H9 (cell line): ENCODE measurements at places on chromosomes 2 and 18.
A peak's percentile ranks its signal among the peaks of the same experiment; 100 is the strongest.

DNA sequence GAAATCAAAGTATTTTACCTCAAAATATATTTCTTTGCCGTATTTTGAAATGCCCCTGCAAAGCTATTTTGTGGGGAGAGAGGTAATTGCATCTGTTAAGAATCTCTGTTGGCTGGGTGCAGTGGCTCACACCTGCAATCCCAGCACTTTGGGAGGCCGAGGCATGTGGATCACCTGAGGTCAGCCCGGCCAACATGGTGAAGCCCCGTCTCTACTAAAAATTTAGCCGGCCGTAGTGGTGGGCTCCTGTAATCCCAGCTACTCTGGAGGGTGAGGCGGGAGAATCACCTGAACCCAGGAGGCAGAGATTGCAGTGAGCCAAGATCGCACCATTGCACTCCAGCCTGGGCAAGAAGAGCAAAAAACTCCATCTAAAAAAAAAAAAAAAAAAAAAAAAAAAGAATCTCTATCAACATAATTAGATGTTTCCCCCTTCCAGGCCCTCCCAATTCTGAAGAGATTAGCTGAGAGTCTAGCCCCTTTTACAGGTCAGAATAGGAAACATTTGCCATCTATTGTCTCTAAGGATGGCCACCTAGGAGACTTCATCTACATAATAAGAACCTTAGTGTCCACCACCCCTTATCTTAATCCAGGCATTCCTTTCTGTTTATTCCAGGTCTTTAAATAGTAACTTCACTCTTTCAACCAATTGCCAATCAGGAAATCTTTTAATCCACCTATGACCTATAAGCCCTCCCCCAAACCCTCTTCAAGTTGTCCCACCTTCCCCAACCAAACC is 3.5 kb upstream of the TRAPPC8 start:
- peak; percentile 58 for DNase-seq

GRCh38 chr2:54901224-54901986 is 148.8 kb downstream of the RTN4 start:
- DNase-seq, result no peak

- DNase-seq, result no peak
Observed at GRCh38 chr18:62663731-62664336, 51.5 kb upstream of the PHLPP1 start.

DNA sequence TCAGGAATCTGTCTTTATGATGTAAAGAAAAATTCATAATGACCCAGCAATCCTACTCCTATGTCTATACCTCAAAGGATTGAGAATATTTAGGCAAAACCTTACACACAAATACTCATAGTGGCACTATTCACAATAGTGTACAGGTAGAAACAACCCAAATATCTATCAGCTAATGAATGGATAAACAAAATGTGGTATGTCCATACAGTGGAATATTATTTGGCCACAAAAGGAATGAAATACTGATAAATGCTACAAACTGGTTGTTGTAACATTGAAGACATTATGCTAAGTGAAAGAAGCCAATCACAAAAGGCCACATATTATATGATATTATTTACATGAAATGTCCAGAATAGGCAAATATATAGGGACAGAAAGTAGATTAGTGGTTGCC is 24.7 kb downstream of the PDK1 start:
- no peak for DNase-seq

- no peak for DNase-seq
Observed at GRCh38 chr2:129464036-129464435, 515.4 kb upstream of the RAB6C start.

GRCh38 chr18:57057890-57058289 is 89.0 kb upstream of the BOD1L2 start:
- DNase-seq, result no peak

- DNase-seq, result no peak
Observed at GRCh38 chr2:233847248-233847898, 7.0 kb downstream of the HJURP start.

GRCh38 chr2:144654523-144654922 is 134.6 kb upstream of the ZEB2 start:
- DNase-seq, result no peak

GRCh38 chr2:122390406-122390805 is 635.0 kb downstream of the TSN start:
- no peak for DNase-seq

DNA sequence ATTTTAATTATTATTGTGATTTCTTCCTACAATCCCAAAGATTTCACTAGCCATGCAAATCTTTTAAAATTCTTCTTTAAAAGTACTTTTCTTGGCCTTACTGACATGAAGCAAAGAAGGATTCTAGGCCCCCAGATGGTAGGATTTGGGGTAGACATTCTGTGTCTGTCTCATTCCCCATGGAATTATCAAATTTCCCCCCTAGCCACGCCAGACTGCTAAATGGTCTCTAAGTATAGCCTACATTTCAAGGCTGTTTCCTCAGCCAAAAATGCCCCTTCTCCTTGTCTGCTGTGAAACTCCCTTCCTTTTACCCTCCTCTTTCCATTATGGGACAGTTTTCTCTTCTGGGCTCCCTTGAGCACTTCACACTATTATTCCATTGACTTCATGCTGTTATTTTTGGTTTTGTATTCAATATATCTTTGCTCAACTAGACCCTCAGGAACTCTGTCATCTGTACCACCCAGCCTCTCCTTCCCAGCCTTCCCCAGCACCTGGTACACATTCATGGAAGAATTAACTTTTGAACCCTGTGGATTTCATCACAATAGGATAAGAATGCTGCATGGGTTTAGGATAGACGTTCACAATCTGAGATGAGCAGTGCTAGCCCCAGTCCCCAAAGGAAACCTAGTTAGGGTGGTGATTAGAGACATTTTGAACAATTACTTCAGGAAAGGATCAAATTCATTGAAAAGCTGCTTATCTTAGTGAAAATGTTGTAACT is 21.5 kb upstream of the CYP1B1 start:
- no peak for DNase-seq

GRCh38 chr2:98158305-98158704 is 71.3 kb downstream of the VWA3B start:
- DNase-seq, result peak; percentile 12

DNA sequence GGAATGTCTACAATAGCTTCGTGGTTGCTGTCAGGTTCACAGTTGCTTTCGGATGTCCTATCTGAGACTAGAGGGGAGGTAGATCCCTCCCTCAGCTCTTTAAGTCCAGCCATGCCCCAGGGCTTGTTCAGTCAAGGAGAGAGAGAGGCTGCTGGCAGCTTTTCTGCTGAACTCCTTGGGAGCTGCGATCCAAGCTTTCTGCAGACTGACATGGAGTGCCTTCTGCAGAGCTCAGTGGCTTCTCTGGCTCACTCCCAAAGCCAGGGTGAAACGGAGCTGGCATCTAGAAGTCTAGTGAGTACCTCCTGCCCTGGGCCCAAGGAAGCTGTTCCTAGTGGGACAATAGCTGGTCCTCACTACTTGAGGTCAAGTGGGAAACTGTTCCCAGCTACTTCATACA is 62.5 kb downstream of the TMEM17 start:
- no peak for DNase-seq

DNA sequence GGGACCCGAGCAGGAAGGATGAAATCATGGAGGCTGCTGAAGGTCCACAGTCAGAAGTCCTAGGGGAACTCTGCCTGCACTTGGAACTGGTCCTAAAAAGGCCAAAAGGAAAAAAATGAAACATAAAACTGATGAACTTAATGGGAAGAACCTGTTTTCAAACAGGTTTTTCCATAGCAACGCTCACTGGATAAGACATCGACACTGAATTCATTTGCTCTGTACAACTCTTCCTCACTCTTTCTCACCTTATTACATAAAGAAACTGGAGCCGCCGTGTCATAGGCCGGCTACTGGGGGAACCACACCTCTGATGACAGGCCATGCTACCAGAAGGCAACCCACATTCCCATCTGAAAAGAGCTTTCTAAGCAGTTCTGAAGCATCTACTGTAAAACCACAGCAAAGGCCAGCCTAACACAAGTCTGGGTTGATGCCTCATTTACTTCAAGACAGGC is 83.6 kb downstream of the FARSB start:
- DNase-seq, result no peak

GRCh38 chr2:26281226-26281625 is 36.5 kb downstream of the HADHB start:
- DNase-seq, result no peak

DNA sequence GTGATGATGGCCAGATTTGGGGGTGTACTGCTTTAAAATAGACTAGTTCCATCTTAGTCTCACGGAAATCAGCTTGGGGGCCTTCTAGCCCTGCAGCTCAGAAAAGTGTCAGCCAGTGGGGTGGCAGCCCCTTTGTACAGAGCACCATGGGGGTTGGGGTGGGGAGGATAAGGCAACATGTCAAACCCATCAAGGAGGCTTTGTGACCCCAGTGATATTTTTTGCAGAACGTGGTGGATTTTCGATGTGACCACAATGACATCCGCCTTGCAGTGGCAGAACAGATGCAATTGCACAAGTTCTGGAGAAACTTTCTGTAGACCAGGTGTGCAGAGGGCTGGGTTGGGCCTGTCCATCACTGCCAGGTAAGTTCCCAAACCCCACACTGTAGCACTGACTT is 3.0 kb upstream of the CD8A start:
- no peak for DNase-seq

GRCh38 chr2:34368304-34368703 is 769.2 kb upstream of the FAM98A start:
- peak; percentile 27 for DNase-seq

- no peak for DNase-seq
Observed at GRCh38 chr2:174996622-174997021, 8.6 kb downstream of the CHN1 start.

GRCh38 chr2:133819906-133820305 is 251.6 kb upstream of the NCKAP5 start:
- no peak for DNase-seq

- no peak for DNase-seq
Observed at GRCh38 chr2:6679471-6679870, 186.2 kb downstream of the CMPK2 start.

DNA sequence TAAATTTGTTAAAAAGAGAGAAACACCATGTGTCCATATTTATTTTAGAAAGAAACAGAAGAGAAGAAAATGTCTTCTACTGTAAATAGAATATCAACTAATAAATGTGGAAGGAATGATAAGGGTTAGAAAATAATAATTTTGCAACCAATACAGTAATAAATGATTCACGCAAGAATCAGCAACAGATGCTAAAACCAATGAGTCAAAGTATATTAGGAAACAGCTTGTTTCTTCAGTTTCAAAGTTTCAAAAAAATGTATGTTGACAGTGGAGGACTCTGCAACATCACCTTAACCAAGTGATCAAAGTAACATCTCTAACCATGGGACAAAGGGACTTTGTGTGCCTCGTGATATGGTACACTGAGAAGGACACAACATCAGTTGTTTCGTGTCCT is 147.0 kb downstream of the TWIST2 start:
- no peak for DNase-seq

- DNase-seq, result no peak
Observed at GRCh38 chr2:119494163-119494790, 30.0 kb downstream of the SCTR start.

GRCh38 chr18:36152781-36153180 is 23.1 kb downstream of the ELP2 start:
- no peak for DNase-seq

DNA sequence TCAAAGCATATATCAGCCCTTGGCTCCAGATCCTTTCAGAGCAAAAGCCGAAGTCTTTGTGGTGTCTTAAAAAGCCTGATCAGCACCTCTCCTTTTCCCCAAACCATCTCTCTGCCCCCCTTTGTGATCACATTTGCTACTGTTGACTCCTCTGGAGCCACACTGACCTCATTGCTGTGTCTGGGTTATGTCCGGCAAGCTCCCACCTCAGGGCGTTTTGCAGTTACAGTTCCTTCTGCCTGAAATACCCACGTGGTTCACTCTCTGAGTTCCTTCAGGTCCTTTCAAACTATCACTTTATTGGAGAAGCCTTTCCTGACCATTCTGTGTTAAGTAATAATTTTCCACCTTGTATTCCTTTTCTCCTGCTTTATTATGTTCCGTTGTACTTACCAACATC is 11.8 kb downstream of the C2orf69 start:
- no peak for DNase-seq

- DNase-seq, result no peak
Observed at GRCh38 chr18:48194591-48195181, 214.5 kb downstream of the ZBTB7C start.

DNA sequence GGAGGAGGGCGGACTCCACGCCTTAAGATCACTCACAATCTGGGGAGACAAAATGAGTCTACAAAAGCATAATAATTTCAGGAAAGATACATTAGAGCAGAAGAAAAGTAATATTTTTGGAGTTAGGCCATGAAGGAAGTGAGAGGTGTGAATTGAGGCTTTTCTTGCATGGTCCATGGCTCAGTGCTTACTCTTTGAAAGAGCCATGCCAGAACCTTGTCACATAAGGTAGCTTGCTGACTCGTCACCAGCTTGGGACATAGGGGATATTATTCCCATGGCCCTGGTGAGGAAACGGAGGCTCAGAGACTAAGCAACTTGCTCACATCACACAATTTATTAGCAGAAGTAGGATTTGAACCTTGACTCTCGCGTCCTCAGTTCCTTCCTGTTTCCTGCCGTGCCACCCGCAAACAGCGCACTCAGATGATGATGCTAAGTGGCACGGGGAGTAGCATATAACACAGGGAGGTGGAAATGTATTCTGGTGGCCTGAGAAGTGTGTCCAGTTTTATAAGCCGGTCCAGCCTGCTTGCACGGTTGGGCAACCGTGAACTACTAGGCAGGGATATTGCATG is 312.2 kb upstream of the EPAS1 start:
- DNase-seq, result no peak

DNA sequence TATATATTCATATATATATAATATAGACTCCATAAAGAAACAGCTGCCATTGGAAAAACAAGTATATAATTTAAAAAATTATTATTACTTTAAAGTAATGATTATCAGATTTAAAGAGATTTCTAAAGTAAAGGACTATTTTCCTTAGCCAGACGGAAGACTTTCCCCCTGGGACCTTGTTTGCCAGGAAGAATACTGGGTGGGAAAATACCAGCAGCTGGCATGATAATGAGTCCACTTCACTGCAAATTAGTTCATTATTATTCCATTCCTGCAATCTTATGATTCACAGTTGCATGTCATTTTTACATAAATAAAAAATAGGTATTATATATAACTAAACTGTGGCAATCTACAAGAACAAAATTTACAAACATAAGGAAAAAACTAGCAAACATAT is 339.8 kb upstream of the CDH7 start:
- no peak for DNase-seq

GRCh38 chr2:52960881-52961280 is 806.7 kb upstream of the CHAC2 start:
- no peak for DNase-seq

- DNase-seq, result no peak
Observed at GRCh38 chr2:177171418-177171865, 41.2 kb upstream of the HNRNPA3 start.

DNA sequence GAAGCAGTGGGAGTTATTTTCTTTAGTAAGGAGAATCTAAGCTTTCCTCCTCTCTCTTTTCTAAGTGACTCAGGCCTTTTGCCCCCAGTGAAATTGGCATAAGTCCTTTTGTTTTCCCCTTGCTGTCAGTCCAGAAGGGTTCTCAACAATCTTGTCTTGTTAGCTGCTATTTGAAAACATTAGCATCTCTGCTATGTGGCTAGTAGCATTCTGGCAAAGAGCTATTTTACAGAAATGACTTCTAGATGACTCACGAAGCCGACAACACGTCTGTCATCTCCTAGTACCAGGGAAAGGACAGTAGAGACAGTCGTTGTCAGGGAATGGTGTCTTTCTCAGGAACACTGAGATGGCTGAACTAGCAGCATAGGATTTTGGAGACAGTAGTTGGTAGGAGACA is 14.7 kb downstream of the SMARCAL1 start:
- no peak for DNase-seq
